ENCODE measurements at places on chromosomes 6 and 20. TPM values are rescaled to one million over a fixed set of nuclear protein-coding genes. Genes with fewer than 3 reads are reported as not detected.

FAM83B gene
- total RNA-seq = 0.02 TPM

PRDM1 gene
- total RNA-seq = 5.5 TPM

ITPR3 gene
- total RNA-seq = 39.1 TPM

OR2H2 gene
- total RNA-seq = not detected

MEI4 gene
- not detected for total RNA-seq

ACTL10 gene
- total RNA-seq = not detected

All from A549 treated with AZD2906 at 1 μM for 4 hours (cell line).